Psoas muscle (tissue), 8 donors: ENCODE measurements at places on chromosomes 1 and 21. TPM values are rescaled to one million over a fixed set of nuclear protein-coding genes. Genes with fewer than 3 reads are reported as not detected.

- H3K4me1 ChIP-seq: no peaks in the 10 kb centered on the region
- H3K36me3 ChIP-seq: peaks cover 100% of the 10 kb centered on the region
- no peak for DNase-seq
- H3K4me3 ChIP-seq: no peak overlapping the region
- no peaks in the 10 kb centered on the region for H3K27me3 ChIP-seq
Observed at GRCh38 chr1:182857212-182857611, 18.1 kb downstream of the DHX9 start.

DNA sequence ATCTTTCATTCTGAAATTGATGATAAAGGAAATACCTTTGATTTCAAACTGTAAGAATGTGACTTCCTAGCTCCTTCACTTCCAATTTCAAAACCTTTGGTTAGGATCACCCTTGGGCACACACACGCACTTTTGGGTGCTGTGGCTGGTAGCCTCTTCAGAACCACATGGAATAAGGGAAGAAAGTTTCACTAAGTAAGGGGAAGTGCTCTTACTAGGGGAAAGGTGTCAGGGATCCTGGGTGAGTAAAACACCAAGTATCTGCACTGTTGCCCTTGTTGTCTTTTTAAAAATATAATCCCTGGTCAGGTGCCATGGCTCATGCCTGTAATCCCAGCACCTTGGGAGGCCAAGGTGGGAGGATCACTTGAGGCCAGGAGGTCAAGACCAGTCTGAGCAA is 132.4 kb downstream of the SDCCAG8 start:
- no peaks in the 10 kb centered on the region for H3K36me3 ChIP-seq
- H3K4me1 ChIP-seq: peaks cover 8% of the 10 kb centered on the region
- no peaks in the 10 kb centered on the region for H3K27me3 ChIP-seq
- H3K27ac ChIP-seq: no peak overlapping the region
- no peak for DNase-seq

The YTHDF2 gene
- 48.7 TPM for total RNA-seq

DNA sequence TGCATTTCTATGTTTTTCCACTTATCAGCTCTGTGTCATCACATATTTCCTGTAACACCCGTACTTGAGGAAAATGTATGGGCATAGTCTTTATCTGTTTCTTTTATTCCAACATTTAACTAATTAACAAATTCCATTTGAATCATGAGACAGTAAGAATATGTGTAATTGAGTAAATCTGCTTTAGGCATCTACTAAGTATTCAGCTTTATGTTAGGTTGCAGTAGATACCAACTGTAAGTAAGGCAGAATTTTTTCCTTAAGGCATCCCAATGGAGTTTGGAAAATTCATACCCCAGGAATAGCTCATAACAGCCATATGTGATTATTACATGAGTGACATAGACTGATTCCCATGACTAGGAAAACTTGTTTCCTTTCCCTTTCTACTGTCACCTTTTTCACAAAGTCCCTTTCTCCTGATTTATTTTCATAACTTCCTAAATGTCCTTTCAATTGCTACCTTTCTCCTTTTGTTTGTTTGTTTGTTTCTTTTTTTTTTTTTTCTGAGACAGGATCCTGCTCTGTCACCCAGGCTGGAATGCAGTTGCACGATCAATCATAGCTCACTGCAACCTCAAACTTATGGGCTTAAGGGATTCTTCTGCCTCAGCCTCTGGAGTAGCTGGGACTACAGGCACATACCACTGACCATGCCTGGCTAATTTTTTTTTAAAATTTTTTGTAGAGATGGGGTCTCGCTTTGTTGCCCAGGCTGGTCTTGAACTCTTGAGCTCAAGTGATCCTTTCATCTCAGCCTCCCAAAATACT is 59.8 kb upstream of the CACYBP start:
- no peak for DNase-seq
- no peaks in the 10 kb centered on the region for H3K4me1 ChIP-seq
- H3K27ac ChIP-seq: no peak overlapping the region
- H3K27me3 ChIP-seq: no peaks in the 10 kb centered on the region
- no peak overlapping the region for H3K4me3 ChIP-seq

- H3K27me3 ChIP-seq: no peaks in the 10 kb centered on the region
- no peaks in the 10 kb centered on the region for H3K4me1 ChIP-seq
- no peak for DNase-seq
- no peak overlapping the region for H3K27ac ChIP-seq
Observed at GRCh38 chr1:49026230-49026811, 249.6 kb upstream of the BEND5 start.

- no peaks in the 10 kb centered on the region for H3K27me3 ChIP-seq
- no peak overlapping the region for H3K4me3 ChIP-seq
- peaks cover 67% of the 10 kb centered on the region for H3K4me1 ChIP-seq
- H3K36me3 ChIP-seq: no peaks in the 10 kb centered on the region
Observed at GRCh38 chr1:43868741-43869067, 64.9 kb upstream of the ARTN start.

DNA sequence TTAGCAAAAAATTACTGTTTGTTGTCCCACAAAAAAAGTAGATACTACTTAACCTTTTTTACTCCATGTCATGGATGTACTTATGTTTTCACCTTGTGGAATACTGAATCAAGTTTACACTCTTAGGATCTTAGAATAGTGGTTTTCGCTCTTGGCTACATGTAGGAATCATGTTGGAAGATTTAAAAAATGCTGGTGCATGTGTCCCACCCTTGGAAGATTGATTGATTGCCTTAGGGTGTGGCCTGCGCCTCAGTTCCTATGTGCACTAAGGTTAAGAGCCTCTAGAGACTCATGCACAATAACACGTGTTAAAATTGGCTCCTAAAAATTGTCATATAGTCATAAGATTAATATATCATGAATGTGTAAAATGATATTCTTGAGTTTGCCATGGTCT is 25.0 kb downstream of the HS2ST1 start:
- no peak overlapping the region for H3K4me3 ChIP-seq
- H3K27me3 ChIP-seq: no peaks in the 10 kb centered on the region
- no peak for DNase-seq
- H3K27ac ChIP-seq: no peak overlapping the region

DNA sequence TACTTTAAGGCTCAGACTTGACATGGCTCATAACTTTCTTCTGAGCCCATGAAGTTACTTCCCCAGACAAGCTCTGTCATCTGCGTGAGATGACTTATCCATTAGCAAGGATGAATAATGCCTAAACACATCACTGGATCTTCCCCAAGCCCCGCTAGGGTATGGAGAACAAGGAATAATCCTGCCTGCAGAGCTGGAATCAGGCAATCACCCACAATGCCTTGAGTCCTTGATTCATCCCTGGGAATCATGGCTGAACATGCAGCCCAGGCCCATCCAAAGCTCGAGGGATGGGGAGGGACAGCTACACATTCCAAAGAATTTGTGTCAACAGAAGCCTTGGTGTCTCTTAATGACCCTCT is 131.7 kb downstream of the PSMG1 start:
- no peaks in the 10 kb centered on the region for H3K36me3 ChIP-seq
- peaks cover 4% of the 10 kb centered on the region for H3K4me1 ChIP-seq
- H3K4me3 ChIP-seq: no peak overlapping the region
- no peak for DNase-seq
- H3K27me3 ChIP-seq: no peaks in the 10 kb centered on the region
- peak overlapping the region; percentile 47 for H3K27ac ChIP-seq

GRCh38 chr1:200260597-200261335 is 149.1 kb downstream of the ZNF281 start:
- no peak overlapping the region for H3K27ac ChIP-seq
- H3K4me1 ChIP-seq: no peaks in the 10 kb centered on the region
- H3K4me3 ChIP-seq: no peak overlapping the region
- DNase-seq: no peak
- no peaks in the 10 kb centered on the region for H3K36me3 ChIP-seq

The FAAH gene
- total RNA-seq: 7.3 TPM

The CRB1 gene
- total RNA-seq: 1.3 TPM
